Activated T-cell treated with anti-CD3 and anti-CD28 coated beads for 1 hour (primary cell): ENCODE measurements at places on chromosomes 11 and 22.

GRCh38 chr22:29002603-29003002, 59.0 kb downstream of the C22orf31 start:
- no peak for DNase-seq

DNA sequence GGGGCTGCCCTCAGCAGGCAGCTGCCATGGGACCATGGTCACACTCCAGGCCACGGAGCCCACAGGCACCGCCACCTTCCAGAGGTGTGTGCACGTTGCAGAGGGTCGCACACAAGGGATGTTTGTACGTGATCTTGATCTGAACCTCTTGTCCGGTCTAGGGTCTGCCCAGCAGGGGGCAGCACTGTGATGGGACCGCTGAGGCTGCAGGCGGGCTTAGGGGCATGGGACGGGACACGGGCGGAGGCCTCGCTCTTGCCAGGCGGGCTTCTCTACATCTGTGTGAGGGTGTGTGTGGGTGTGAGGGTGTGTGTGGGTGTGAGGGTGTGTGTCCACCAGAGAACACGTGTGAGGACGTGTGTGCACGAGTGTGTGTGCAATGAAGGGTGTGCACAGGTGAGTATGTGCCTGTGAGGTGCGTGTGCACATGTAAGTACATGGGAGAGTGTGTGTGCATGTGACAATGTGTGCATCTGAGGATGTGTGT, 52.4 kb downstream of the CACNA1I start:
- peak; percentile 64 for DNase-seq

DNA sequence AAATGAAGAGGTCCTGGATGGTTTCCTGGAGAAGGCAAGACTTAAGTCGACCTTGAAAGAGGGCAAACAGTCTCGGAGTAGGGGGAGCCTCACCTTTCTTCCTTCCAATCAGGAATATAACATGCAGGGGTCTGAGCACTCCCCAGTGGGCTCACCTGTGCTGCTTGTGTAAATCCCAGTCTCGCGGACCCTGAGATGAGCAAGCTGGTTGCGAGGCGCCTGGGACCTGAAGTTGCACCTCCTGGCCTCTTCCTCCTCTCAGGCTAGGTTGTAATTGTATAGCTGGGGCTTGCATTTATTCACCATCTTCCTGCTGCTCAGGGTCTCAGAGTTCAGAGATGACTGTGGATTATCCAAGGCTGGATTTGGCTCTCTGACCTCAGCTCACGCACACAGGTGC, 7.5 kb upstream of the WBP2NL start:
- no peak for DNase-seq

- DNase-seq = no peak
Measured at GRCh38 chr22:25928038-25928437, 186.1 kb downstream of the MYO18B start.

- DNase-seq = no peak
Measured at GRCh38 chr11:113393501-113393985, 6.0 kb downstream of the ANKK1 start.
